T-helper 17 cell (primary cell): ENCODE measurements at places on chromosomes 13 and 19. TPM values are rescaled to one million over a fixed set of nuclear protein-coding genes. Genes with fewer than 3 reads are reported as not detected.
A peak's percentile ranks its signal among the peaks of the same experiment; 100 is the strongest.

GRCh38 chr19:30073152-30074000 is 131.3 kb downstream of the URI1 start:
- no peak for DNase-seq
- H3K36me3 ChIP-seq = no peaks in the 10 kb centered on the region
- H3K4me3 ChIP-seq = no peak overlapping the region
- no peak overlapping the region for H3K27ac ChIP-seq
- H3K27me3 ChIP-seq = peaks cover 20% of the 10 kb centered on the region

- no peak overlapping the region for H3K27ac ChIP-seq
- H3K4me1 ChIP-seq = no peaks in the 10 kb centered on the region
- no peaks in the 10 kb centered on the region for H3K36me3 ChIP-seq
- H3K27me3 ChIP-seq = peaks cover 13% of the 10 kb centered on the region
- no peak overlapping the region for H3K4me3 ChIP-seq
Observed at GRCh38 chr13:109233293-109233692, 553.1 kb downstream of the IRS2 start.

DNA sequence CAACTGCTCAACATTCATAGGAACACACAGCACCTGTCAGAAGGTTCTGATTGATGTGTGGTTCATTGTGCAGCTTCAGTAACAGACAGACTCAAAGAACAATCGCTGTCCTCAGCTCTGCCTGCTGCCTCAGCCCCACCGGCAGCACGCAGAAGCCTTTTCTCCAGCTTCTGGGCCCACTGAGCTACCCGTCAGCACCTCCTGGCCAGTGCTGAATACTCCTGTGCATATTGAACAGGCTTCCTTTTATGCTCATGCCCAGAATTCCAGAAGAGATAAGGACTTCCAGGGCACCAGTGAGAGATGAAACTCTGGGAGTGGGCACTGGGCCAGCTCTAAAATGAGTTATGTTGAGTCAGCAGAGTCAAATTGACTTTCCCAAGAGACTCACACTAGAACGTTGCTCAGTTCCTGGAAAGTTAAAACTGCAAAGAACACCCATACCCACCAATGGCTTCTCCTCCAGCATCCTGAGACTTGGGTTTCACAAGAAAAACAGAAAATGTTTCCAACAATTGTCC is 119.3 kb downstream of the COL4A1 start:
- DNase-seq = no peak
- H3K27ac ChIP-seq = no peak overlapping the region
- H3K36me3 ChIP-seq = no peaks in the 10 kb centered on the region
- H3K27me3 ChIP-seq = peaks cover 39% of the 10 kb centered on the region
- no peaks in the 10 kb centered on the region for H3K4me1 ChIP-seq

GRCh38 chr19:6272913-6273600 is 6.7 kb downstream of the MLLT1 start:
- DNase-seq = no peak
- H3K4me3 ChIP-seq = no peak overlapping the region
- peaks cover 49% of the 10 kb centered on the region for H3K4me1 ChIP-seq

DNA sequence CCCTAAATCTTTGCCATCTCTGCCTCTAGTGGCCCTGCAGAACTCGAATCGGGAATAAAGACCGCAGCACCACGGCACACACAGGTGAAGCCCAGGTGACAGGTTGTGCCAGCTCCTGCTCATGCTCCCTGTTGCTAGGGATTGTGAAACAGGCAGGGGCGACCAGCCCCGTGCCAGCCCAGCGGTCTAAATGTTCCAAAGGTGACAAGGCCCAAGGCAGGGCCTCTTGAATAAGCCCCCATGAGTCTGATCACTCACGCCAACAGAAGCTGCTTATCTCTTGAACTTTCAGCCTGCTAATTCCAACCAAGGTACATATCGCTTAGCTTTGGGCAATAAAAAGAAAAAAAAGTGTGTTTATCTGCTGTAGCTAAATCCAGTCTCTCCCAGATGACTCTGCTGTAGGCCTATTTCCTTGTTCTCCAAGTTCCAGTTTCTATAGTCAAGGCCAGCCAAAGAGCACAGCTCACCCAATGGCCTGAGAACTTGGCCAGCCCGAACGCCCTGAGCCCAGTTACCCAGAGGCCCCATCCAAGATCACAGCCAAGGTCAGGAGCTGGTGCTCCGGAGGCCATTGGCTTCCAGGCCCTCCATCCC is 191.1 kb upstream of the GPR12 start:
- no peaks in the 10 kb centered on the region for H3K36me3 ChIP-seq
- H3K4me3 ChIP-seq = no peak overlapping the region
- peaks cover 16% of the 10 kb centered on the region for H3K27me3 ChIP-seq
- DNase-seq = no peak
- H3K4me1 ChIP-seq = no peaks in the 10 kb centered on the region

DNA sequence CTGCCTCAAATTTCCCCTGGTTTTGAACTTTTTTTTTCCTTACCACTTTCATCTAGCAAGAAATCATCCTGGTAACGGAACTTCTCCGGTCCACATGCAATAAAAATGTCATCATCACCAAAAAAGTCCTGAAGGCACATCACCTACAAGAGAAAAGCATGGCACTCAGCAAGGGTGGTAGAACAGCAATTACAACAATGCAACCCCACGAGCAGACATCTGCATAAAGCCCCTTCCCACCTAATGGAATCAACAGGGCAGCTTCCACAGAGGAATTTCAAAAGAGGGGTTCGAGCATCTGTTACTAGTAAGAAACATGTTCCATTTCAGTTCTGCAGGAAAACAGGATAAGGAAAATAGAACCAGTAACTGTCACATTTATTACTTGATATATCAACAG is 183.9 kb downstream of the DCLK1 start:
- DNase-seq = no peak
- no peak overlapping the region for H3K4me3 ChIP-seq
- no peaks in the 10 kb centered on the region for H3K4me1 ChIP-seq
- no peaks in the 10 kb centered on the region for H3K36me3 ChIP-seq
- H3K27me3 ChIP-seq = no peaks in the 10 kb centered on the region
- H3K27ac ChIP-seq = no peak overlapping the region

DNA sequence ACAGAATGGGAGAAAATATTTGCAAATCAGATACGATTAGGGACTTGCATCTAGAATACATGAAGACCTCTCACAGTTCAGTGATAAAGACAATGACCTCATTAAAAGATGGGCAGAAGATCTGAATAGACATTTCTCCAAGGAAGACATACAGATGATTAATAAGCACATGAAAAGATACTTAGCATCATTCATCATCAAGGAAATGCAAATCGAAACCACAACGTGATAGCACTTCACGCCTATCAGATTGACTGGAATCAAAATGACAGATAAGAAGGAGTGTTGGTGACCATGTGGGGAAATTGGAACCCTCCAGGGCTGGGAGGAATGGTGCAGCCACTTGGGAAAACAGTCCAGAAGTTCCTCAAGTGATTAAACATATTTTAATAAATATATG is 25.8 kb downstream of the CFAP97D2 start:
- H3K27me3 ChIP-seq = no peaks in the 10 kb centered on the region
- no peak for DNase-seq
- H3K4me3 ChIP-seq = no peak overlapping the region
- H3K36me3 ChIP-seq = no peaks in the 10 kb centered on the region
- H3K27ac ChIP-seq = peak overlapping the region; percentile 19
- H3K4me1 ChIP-seq = peaks cover 23% of the 10 kb centered on the region

DNA sequence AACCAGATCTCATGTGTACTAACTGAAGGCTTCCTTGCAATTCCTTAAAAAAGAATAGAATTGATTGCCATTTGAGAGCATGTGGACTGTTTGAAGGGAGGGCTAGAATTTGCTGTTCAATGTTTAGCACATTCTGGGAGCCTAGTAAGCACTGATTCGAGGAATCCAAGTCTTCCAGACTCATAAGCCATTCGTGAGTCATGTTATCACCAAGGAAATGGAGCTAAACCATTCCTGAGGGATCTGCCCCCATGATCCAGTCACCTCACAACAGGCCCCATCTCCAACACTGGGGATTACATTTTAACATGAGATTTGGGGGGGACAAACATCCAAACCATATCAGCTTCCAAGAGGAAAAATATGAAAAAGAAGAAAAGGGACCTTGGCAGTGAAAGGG is 276.4 kb downstream of the KCNRG start:
- peaks cover 2% of the 10 kb centered on the region for H3K36me3 ChIP-seq
- H3K27ac ChIP-seq = no peak overlapping the region
- H3K4me1 ChIP-seq = peaks cover 8% of the 10 kb centered on the region
- no peak overlapping the region for H3K4me3 ChIP-seq
- DNase-seq = no peak

DNA sequence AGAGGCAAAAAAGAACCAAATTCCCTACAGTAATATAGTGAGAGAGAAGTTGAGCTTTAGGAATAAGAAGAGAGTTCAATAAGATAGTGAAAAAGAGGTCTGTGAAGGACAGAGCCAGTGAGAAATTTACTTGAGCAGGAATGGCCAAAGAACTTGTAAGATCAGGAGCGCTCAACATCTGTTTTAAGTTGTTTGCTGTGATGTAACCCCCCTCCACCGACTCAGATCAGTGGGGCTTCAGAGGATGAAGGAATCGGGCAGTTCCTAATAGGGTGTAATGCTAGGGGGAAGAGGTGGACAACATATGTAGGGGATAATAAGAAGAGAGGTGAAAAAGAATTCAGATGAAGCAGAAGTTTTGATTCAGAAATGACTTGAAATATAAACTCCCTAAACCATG is 85.3 kb upstream of the FNDC3A start:
- no peaks in the 10 kb centered on the region for H3K27me3 ChIP-seq
- H3K36me3 ChIP-seq = no peaks in the 10 kb centered on the region
- no peak overlapping the region for H3K27ac ChIP-seq
- H3K4me1 ChIP-seq = no peaks in the 10 kb centered on the region

- peak overlapping the region; percentile 97 for H3K27ac ChIP-seq
- H3K36me3 ChIP-seq = peaks cover 3% of the 10 kb centered on the region
- peaks cover 55% of the 10 kb centered on the region for H3K4me1 ChIP-seq
- DNase-seq = peak; percentile 50
Observed at GRCh38 chr19:41872775-41873647, 4.1 kb upstream of the CD79A start.

DNA sequence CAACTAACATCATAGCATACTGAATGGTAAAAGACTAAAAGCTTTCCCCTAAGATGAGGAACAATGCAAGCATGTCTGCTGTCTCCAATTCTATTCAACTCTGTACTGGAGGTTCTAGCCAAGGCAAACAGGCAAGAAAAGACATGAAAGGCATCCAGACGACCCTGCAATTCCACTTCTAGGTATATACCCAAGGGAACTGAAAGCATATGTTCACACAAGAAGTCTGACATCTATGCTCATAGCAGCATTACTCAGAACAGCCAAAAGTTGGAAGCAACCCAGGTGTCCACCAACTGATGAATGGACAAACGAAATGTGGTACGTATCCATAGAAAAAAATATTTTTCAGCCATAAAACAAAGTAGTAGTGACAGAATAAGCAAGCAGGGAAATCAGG is 39.1 kb downstream of the PEPD start:
- no peak overlapping the region for H3K27ac ChIP-seq
- H3K4me1 ChIP-seq = no peaks in the 10 kb centered on the region
- H3K27me3 ChIP-seq = no peaks in the 10 kb centered on the region
- H3K36me3 ChIP-seq = peaks cover 18% of the 10 kb centered on the region
- no peak overlapping the region for H3K4me3 ChIP-seq

GRCh38 chr13:38674208-38674607 is 12.7 kb upstream of the FREM2 start:
- H3K4me3 ChIP-seq = no peak overlapping the region
- DNase-seq = no peak
- H3K27me3 ChIP-seq = peaks cover 11% of the 10 kb centered on the region
- no peak overlapping the region for H3K27ac ChIP-seq
- H3K36me3 ChIP-seq = no peaks in the 10 kb centered on the region
- no peaks in the 10 kb centered on the region for H3K4me1 ChIP-seq

- H3K4me1 ChIP-seq = peaks cover 2% of the 10 kb centered on the region
- H3K27ac ChIP-seq = no peak overlapping the region
- H3K36me3 ChIP-seq = no peaks in the 10 kb centered on the region
- no peaks in the 10 kb centered on the region for H3K27me3 ChIP-seq
- H3K4me3 ChIP-seq = no peak overlapping the region
Observed at GRCh38 chr19:49758292-49758691, 4.8 kb downstream of the TSKS start.

DNA sequence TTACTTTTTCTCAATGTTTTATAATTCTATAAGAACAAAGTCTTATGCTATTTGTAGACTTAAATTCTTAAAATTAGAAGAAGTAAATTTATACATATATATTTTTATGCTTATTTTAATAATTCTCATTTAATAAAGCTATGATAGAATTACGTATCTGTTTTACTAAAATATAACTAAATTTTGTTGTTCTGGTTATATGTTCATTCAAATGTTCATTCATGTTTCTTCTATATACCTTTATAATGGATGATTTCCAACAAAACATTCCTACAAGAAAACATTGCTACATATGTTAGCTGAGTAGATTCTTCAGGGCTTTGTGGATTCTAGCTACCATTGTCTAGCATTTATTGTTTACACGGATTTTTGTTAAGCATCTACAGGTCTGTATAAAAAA is 634.3 kb upstream of the PCDH20 start:
- H3K27me3 ChIP-seq = no peaks in the 10 kb centered on the region
- H3K4me1 ChIP-seq = no peaks in the 10 kb centered on the region

DNA sequence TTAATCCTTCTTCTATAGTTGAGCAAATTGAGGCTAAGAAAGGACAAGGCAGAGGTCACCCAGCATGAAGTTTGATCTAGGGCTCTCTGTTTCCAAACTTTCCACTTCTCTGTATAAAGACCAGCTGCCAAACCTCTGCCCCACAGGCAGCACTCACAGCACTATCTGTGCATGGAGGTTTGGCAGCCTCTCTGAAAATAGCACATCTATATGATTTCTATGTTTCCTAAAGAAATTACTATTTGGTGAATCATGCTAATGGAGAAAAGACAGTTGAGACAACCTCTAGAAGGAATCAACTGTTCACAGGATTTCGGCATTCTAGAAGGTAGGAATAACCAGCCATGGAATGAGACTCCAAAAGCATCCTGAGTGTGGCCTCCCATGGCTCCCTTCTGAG is 554.5 kb downstream of the IRS2 start:
- DNase-seq = no peak
- H3K27me3 ChIP-seq = peaks cover 10% of the 10 kb centered on the region
- H3K36me3 ChIP-seq = no peaks in the 10 kb centered on the region
- H3K27ac ChIP-seq = no peak overlapping the region

DNA sequence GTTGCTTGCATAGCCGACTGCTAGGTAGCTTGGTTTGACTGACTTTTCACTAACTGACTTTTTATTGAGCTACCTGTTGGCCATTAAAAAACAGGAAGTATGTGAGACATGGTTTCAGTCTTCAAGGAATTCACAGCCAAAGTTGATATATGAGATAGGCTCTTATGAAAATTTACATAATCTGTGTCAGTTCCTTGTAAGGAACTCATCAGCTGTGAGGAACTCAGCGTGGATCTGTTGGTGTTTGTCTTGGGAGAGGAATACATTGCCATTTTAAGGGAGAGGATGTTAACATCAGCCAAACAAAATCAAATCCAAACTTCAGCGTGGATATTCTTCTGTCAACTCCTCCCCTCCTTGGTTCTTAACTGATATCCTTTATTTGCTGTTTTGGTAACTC is 2.0 kb downstream of the RNF113B start:
- no peak for DNase-seq
- H3K4me1 ChIP-seq = no peaks in the 10 kb centered on the region
- H3K27me3 ChIP-seq = peaks cover 37% of the 10 kb centered on the region
- H3K36me3 ChIP-seq = no peaks in the 10 kb centered on the region
- no peak overlapping the region for H3K4me3 ChIP-seq

GRCh38 chr13:109880371-109881346 is 94.3 kb upstream of the IRS2 start:
- DNase-seq = no peak
- peaks cover 2% of the 10 kb centered on the region for H3K36me3 ChIP-seq
- H3K4me3 ChIP-seq = no peak overlapping the region
- H3K27me3 ChIP-seq = peaks cover 37% of the 10 kb centered on the region

TNFSF13B gene
- total RNA-seq = 9.7 TPM

TUBA3C gene
- total RNA-seq = not detected

FBXL12 gene
- 33.5 TPM for total RNA-seq

KIR2DL3 gene
- total RNA-seq = not detected

ZNF681 gene
- 1.9 TPM for total RNA-seq

ACP4 gene
- total RNA-seq = not detected

PSPN gene
- total RNA-seq = 1.5 TPM

KIR3DL1 gene
- not detected for total RNA-seq

THAP8 gene
- 0.60 TPM for total RNA-seq

ZNF426 gene
- 10.2 TPM for total RNA-seq
